NCI-H748 treated with DMSO at 0.1 percent for 48 hours (cell line): ENCODE measurements at places on chromosomes 16 and 17.

- DNase-seq = no peak
These were observed 83.9 kb upstream of the IRX5 start for GRCh38 chr16:54846766-54847165.

DNA sequence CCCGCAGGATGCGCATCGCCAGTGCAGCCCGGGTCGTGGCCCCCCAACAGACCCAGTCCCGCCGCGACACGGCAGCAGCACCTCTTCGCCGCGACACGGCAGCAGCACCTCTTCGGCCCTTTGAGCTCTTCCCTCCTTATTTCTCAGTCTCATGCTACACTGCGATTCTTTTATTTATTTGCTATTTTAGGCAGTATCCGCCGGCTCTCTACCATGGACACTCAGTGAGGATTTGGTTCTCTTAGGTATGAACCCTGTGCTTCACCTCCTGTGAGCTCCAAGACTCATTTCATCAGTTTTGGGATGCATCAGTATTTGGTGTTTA lies 8.3 kb upstream of the MAP2K3 start:
- no peak for DNase-seq

DNA sequence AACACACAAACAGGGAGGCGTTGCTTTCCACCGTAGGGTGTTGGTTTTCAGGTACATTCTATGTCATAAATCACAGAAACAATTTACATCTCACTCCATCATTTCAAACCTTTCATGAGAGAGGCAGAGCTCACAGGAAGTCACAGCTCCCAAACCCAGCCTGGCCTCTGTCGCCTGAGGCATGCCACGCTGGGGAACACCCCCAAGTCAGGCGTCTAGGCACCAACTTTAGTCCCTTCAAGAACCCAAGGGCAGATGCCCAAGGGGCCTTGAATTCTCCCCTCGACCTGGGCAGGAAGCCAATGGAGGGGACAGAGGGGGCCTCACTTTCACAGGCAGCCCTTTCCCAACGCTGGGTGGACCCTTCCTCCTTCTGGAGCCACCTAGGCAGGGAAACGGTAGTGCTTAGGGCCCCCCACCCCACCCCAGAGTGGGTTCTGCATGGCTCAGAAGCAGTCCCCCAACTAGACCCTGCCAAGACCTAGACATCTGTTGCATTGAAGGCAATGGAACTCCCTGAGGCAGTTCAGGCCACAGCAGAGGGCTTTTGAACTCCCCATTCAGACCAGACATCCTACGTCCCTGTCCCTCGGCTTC lies 10.6 kb downstream of the TBX4 start:
- DNase-seq = no peak

DNA sequence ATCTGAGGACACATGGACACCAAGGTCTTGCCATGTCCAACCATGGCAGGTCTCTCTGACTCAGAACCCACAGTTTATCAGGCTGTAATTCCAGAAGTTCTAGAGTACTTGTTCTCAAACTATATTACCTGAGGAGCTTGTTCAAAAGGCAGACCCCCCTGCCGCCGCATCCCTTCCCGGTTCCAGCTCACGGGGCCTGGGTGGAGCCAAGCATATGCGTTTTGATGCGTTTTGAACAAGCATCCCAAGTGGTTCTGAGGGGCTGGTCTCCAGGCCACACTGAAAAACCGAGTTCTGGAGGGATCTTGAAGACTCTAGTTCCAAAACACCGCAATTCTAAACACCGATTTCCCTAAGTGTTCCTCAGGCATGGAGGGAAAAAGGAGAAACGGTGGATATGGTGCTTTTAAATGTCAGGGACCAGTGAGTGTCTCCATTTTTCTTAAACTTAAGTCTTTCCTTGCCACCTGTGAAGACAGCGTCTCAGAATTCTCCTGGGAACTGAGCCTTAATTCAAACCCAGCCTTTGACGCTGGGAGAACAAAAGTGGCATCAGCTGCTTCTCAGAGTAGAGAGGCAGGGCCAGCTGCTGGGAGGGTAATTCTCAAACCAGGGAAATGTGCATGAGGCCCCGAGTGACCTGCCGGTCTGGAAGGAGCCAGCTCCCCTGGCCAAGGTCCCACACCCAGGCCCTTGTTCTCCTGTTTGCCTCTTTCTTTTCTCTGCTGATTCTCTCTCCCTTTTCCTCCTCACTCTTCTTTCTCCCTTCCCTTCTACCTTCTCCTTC lies 84.4 kb upstream of the PLCG2 start:
- no peak for DNase-seq

GRCh38 chr16:14486520-14487303 lies 143.3 kb downstream of the PARN start:
- DNase-seq = no peak

DNA sequence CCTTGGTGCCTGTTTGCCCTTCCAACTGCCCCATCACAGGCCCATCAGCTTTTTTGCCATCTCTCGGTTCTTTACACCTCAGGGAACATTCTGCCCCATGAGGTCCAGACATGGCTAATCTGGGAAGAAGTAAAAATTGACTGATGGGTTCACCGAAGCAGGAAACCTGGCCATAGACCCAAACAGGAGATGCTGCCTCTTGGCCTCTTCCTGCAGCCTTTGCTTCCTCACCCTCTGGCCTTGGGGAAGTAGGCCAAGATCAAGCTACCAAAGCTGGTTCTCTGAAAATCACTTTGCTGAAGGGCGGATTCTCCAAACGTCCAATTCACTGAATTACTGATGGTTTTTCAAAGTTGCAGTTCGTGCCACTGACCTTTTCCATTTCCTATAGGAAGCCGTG lies 56.1 kb downstream of the ARSG start:
- DNase-seq = no peak

- DNase-seq = peak; percentile 29
These were observed 174.8 kb downstream of the NTN1 start for GRCh38 chr17:9195961-9196670.

DNA sequence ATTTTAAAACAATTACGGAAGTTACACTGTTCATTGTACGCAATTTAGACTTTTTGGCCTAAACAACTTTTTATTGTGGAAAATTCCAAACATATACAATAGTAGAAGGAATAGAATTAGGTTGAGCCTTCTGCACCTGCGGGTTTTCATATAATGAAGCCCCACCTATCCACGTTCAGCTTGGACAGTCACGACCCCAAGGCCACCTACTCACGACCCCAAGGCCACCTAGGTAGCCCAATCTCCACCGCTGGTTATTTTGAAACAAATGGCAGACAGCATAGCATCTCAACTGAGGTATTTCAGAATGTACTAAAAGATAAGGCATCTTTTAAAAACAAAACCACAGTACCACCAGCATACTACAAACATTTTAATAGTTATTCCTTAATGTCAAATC lies 631 bp downstream of the NLRC5 start:
- DNase-seq = no peak

GRCh38 chr16:4940719-4941118 lies 3.8 kb upstream of the PPL start:
- DNase-seq = no peak

GRCh38 chr16:72287649-72288048 lies 115.7 kb upstream of the PMFBP1 start:
- DNase-seq = no peak

DNA sequence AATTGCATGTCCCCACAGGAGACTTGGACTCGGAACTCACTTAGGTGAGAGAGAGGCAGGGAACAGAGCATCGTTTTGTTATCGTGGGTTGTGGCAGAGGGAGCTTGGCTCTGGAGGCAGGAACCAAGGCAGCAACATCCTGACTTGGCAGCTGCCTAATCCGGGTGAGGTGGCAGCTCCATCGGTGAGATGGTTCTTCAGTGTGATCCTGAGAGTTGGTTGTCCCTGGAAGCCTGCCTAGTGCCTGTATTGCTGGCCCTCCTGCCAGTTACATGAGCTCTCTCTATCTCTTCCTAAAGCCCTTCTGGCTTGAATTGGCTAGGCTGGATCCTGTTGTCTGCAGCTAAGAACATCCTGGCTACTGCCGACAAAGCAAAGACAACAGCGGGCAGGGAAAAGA lies 19.9 kb upstream of the SEC14L1 start:
- DNase-seq = no peak

GRCh38 chr16:19486051-19486450 lies 35.8 kb downstream of the GDE1 start:
- no peak for DNase-seq

DNA sequence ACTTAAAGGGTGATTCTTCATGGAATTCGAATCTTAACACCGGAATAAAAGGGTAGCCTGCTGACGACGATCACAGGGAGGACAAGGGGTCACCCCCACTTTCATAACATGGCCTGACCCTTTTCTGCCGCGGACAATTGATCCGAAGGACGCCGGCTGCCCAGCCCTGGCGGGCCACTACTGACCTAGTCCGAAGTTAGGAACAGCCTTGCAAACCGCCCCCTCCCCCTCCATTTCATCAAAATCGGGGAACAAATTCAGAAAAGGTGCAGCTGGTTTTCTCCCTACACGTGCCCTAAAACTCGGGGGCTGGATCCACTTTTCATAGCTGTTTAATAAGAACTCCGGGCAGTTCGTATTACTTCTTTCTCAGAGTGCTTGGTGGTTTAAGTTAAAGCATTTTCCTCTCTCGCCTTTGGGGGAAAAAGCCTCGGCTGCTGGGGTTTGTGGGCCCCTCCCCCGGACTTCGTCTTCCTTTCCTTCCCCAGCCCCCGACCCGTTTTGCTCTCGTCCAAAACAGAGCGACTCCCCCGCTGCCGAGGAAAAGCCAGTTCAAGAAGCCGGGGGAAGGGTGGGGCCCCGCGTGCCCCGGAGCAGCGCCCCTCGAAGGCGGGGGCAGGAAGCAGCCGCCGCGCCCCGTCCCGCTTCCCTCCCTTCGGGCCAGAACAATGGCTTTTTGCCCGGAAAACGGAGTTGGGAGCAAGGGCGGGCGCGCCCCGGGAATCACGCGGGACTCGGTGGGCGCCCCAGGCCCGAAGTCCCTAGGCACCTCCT lies 641 bp upstream of the CBX2 start:
- DNase-seq = peak; percentile 27

DNA sequence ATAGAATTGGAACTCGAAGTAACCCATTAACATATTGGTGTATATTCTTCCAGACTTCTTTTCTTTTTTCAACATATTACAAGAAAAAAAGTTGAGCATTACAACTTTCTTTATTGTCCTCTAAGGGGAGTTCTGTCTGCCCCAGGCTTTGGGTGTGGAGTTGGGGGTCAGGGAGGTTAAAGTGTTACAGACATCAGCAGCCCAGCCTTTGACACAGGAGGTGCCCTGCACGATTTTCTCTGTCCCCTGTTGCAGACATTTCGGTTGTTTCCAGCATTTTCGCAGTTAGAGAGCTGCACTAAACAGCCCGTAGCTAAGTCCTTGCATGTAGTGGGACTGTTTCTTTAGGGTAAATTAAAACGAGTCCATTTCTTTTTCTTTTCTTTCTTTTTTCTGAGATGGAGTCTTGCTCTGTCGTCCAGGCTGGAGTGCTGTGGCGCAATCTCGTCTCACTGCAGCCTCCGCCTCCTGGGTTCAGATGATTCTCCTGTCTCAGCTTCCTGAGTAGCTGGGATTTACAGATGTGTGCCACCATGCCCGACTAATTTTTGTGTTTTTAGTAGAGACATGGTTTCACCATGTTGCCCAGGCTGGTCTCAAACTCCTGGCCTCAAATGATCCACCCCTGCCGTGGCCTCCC lies 13.4 kb upstream of the ADCY7 start:
- no peak for DNase-seq

- no peak for DNase-seq
These were observed 53.3 kb downstream of the CES1 start for GRCh38 chr16:55779402-55780094.

DNA sequence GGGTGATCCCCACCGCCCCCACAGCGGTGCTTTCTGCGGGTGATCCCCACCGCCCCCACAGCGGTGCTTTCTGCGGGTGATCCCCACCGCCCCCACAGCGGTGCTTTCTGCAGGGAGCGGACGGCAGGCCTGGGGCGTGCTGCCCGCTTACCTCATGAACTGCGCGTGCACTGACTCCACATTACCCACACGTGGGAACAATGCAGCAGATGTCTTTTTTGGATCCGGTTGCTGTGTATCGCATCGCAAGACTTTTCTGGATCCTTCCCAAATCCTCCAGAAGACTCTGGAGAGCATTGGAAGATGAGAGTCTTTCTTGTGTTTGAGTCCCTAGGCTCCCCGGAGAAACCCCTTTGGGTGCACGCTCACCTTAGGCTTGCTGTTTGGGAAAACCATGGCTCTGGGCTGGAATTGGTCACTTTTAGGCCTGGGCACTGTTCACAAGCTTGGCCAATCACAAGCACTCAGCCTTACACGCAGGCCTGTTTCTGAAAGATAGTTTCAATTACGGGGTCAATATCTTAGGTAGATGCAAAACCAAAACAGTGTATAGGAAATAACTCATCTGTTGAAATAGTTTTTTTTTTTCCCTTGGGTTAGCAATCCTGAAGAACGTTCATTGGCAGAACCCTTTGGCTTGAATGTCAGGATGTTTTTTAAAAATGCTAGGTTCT lies 201.8 kb downstream of the RPTOR start:
- DNase-seq = no peak

DNA sequence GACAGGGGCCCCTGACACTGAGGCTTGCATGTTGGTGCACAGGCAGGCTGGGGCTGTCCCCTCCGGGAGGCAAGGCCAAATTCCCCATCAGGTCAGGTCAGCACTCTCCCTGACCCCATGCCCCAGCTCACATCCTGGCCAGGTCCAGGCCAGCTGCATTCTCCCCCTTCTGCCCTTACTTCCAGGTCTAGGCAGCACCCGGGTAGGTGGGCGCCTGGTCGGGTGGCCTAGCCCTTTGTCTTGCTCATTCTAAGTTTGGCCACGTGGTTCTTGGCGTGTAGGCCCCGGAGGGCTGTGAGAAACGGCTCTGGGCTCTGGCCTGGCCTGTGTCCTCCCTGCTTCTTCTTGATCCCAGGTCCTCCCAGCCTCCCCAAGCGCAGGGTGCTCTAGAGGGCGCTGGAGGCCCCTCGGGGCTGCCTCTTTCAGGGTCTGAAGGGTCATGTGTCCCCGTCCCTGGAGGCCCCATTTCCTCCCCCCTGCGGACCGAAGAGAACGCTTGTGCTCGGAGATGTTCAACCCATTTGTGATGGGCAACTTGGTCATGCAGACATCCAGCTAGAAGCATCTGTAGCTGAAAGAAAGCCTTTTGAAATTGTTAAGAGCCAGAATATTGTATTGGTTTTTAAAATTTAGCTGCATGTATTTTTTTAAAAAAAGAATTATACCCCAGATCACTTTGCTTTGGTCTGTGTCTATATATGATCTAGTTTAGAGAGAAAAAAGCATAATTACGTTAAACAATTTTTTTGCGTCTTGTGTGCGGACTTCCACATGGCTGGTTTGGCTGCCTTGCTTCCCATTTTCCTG lies 6.7 kb downstream of the BAHCC1 start:
- no peak for DNase-seq
